Myocyte (in vitro differentiated cells): ENCODE measurements at places on chromosomes 4 and X. TPM values are rescaled to one million over a fixed set of nuclear protein-coding genes. Genes with fewer than 3 reads are reported as not detected.

The AMMECR1 gene
- total RNA-seq, result 12.5 and 17.4 TPM in 2 replicates

The RHOXF1 gene
- total RNA-seq, result not detected in 2 replicates

The SPANXC gene
- total RNA-seq, result not detected in 2 replicates

The IGFBP7 gene
- 172 and 244 TPM in 2 replicates for total RNA-seq

The TEX11 gene
- not detected in 2 replicates for total RNA-seq

The SPATA18 gene
- total RNA-seq, result not detected in 2 replicates

The CTAG1A gene
- total RNA-seq, result not detected in 2 replicates

The SMIM31 gene
- total RNA-seq, result not detected in 2 replicates

The QRFPR gene
- total RNA-seq, result not detected in 2 replicates

The LIMCH1 gene
- 67.7 and 83.0 TPM in 2 replicates for total RNA-seq

The TLR10 gene
- total RNA-seq, result not detected in 2 replicates

The MAGEA2 gene
- not detected in 2 replicates for total RNA-seq

The TGIF2LX gene
- not detected in 2 replicates for total RNA-seq

The USP51 gene
- 0.64 and 0.83 TPM in 2 replicates for total RNA-seq

The HSPA4L gene
- 11.6 and 18.1 TPM in 2 replicates for total RNA-seq
